Skeletal muscle tissue (tissue), 5 donors: ENCODE measurements at places on chromosomes 7 and 10. TPM values are rescaled to one million over a fixed set of nuclear protein-coding genes. Genes with fewer than 3 reads are reported as not detected.

The GPR26 gene
- total RNA-seq, result not detected

The DEPP1 gene
- 12.5 TPM for total RNA-seq

The CALU gene
- total RNA-seq, result 131 TPM

The NOC3L gene
- total RNA-seq, result 13.6 TPM

The HOXA3 gene
- total RNA-seq, result 3.7 TPM

The CFAP69 gene
- total RNA-seq, result 2.6 TPM

The CHST3 gene
- 15.7 TPM for total RNA-seq

The ASCC1 gene
- total RNA-seq, result 21.4 TPM

The PLXDC2 gene
- 23.0 TPM for total RNA-seq

The SMO gene
- total RNA-seq, result 28.7 TPM

The TMEM196 gene
- total RNA-seq, result 0.52 TPM

The SLC39A12 gene
- total RNA-seq, result under 0.01 TPM

The AGR3 gene
- not detected for total RNA-seq

The AZGP1 gene
- total RNA-seq, result 9.4 TPM

The PDZD7 gene
- total RNA-seq, result 1.0 TPM

The ARID5B gene
- 27.7 TPM for total RNA-seq

The KIF11 gene
- 5.7 TPM for total RNA-seq
